Activated CD4-positive, alpha-beta T cell treated with anti-CD3 and anti-CD28 coated beads, Interleukin-2, Interleukin-4, amounts not matched to agents 100 ng/mL and 50 ng/mL, durations not matched to agents 16 hours and 8 hours (primary cell): ENCODE measurements at places on chromosomes 16 and 17.

DNA sequence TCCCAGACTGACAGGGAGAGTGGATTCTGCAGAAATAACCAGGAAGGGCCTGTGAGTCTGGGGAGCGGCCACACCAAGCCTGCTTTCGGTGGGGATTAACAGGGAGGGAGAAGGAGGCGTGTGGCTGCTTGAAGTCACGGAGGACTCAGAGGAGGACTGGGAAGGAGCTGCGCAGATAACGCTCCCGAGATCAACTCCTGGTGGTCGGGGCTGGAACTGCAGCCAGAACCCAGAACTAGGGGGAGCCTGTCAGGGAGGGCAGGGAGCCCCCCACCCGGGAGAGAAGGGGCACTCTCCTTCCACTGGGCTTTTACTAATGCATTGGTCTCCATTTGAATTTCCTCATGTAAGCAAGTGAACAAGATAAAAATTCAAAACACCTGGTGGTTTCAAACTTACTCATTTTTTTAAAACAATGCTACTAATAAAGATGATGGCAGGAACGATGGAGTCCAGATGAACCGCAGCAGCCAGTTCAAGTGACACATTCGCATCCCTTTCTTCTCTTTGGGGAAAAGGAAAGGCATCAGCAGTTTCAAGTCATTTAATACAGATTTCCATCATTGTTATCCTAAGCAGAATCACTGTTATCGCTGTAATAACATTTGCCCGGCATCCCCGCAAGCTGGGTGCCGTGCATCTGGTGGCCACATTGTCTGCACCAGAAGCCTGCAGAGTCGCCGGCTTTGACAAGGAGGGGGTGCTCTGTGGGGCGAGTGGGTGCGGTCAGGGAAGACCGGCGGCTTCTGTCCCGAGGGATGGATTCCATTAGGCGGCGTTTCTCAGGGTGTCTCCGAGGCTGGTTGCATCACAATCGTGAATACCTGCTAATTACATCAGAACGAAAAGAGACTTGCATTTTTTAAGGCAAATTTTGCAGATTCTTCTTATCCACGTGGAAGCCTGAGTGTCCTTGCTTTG, 183.0 kb downstream of the FOXL1 start:
- peak; percentile 40 for DNase-seq

DNA sequence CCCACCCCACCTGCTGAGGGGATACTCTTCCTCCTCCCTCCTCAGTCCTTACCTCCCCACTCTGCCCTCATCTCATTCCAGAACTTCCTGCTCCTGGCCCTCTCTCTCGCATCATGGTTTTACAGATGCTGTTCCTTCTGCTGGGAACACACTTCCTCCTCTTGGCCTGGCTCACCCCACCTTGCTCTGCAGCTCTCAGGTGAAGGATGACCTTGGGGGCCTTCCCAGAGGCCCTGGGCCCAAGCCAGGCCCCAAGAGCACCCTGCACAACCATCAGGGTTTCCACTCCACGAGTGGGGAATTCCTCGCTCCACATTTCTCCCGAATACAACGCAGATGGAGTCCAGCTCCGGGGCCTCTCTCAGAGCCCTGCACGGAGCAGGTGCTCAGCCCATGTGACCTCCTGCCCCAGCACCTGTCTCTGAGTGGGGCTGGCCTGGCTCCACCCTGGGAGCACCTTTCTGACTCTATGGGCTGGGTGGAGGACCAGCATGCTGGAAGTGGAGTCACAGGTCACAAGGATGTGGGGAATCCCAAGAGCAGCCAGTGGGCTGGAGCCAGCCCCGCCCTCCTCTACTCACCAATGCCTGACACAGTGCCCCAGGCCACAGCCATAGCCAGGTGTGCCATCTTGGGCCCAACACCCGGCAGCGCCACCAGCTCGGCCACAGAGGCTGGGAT, 4.5 kb downstream of the NTHL1 start:
- DNase-seq = no peak

- no peak for DNase-seq
Observed at GRCh38 chr16:28986046-28986445, 1.2 kb downstream of the LAT start.

GRCh38 chr17:76686538-76687297, 24.0 kb downstream of the MXRA7 start:
- no peak for DNase-seq

DNA sequence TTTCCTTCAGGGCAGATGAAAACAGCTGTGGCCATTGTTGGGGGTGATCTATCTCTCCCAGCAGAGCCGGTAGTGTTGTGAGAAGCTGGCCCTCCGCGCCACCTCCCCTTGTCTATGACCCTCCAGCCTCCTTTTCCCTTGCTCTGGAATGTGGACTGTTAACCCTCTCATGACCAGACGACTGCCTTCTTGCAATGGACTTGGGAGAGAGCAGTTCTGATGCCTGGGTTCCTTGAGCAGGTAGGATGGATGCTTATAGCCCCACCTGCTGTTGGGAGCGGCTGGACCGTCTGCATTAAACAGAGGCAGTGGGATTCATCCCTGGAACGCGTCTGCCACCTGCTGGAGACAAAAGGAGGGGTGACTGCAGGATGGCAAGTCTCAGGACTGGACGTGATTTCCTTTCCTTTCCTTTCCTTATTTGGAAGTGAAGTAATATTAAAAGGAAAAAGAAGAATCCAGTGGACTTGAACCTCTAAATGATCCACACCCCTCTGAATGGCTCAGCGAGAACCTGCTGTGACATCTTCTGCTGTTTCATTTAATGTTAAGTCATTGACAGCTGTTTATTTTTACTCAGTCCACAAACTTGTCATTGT, 1.8 kb upstream of the SOST start:
- peak; percentile 92 for DNase-seq

DNA sequence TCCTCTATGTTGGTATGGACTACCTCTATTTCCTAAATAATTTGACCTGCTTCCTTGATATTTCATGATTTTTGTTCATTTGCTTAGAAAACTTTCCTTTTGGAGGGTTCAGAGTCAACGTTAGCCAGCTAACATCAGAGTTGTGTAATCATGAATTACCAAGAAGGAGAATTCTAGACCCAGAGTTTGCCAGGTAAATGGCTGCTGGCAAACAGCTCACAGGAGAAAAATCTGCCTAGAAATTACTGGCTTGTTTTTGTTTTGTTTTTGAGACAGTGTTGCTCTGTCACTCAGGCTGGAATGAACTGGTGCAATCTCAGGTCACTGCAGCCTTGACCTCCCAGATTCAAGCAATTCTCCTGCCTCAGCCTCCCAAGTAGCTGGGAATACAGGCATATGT, 111.4 kb upstream of the SALL1 start:
- no peak for DNase-seq

GRCh38 chr16:14629612-14629918, 495 bp downstream of the PARN start:
- no peak for DNase-seq

DNA sequence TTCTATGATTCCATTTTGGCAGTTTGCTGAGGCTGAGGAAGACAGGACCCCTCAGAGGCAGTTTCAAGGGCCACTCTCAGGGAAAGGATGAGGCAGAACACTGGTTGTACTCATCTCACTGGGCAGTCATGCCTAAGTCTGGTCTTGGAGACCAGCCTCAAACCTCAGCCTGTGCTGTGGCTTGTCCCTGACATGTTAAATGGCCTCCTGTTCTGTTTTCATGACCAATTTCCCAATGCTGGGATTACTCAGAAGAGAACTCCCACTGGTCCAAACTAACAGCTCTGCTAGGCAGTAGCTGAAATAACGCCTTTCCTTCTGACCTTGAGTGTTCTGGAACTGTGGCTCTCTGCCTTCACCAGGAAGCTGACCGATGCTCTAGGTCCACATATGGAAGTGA, 8.4 kb upstream of the SPDYE4 start:
- no peak for DNase-seq

DNA sequence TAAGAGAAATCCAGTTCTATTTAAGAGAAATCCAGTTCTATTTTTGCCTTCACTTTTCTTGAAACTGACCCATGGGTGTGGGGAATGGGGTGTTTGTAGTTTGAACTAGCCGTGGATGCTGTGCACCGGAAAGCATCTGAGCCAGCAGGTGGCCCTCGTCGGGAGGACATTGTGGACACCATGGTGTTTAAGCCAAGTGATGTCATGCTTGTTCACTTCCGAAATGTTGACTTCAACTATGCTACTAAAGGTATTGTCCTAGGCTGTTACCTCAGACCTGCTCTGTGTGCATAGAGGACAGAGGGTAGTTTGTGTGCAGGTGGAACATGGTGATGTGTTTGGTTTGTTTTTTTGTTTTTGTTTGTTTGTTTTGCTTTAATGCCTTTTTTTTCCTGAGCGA, 3.3 kb downstream of the ATXN2L start:
- DNase-seq = no peak

DNA sequence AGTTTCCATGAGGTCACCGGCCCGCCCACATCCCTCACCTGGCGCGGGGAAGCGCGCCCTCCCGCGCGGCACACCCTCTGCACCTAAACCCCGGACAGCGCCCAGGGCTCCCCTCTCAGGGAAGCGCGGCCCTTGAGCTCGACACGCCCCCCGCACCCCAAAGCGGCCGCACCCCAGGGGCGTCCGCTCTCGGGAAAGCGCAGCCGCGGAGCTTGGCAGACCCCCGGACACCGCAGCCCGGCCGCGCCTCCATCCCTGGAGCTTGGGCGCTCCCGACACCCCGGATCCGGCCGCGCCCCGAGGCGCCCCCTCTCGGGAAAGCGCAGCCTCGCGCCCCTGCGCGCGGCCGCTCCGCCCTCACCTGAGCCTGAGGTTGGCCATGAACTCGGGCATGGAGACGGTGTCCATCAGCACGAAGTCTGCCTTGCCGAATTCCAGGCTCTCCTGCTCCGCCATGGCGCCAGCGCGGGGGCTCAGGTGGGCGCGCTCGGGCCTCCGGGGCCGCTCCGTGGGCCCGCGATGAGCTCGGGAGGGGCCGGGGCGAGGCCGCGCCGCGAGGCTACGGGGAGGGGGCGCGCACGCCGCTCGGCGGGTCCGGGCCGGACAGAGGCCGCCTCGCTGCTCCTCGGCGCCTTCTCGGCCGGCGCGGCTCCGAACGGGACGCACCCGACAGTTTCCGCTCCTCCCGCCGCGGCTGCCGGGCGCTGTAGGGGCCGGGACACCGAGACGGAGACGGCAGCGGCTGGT, at the start of gene MYO1D:
TSS of gene MYO1D (minus strand) at position 708 of the 747 bp plus-strand sequence. CDS start at position 456, 252 bp downstream.
- peak; percentile 42 for DNase-seq

- DNase-seq = no peak
Observed at GRCh38 chr17:354651-355556, 2.3 kb upstream of the RPH3AL start.

DNA sequence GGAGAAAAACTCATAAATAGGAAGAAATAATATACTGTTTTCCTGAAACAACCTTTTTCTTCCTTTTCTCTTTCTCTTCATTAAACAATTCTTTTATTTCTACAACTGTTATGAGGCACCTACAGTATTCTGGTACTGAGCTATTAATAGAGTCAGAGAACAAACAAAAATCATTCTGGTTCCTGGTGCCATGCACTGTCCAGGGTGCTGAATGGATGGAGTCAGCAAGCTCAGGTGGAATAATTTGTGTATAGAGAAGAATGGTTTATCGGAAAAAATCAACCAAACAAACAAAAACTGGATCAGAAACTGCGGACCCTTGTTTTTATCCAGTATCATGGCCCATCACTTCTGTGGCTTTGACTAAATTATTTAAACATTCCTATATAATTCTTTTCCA, 430.3 kb upstream of the GOT2 start:
- DNase-seq = no peak

DNA sequence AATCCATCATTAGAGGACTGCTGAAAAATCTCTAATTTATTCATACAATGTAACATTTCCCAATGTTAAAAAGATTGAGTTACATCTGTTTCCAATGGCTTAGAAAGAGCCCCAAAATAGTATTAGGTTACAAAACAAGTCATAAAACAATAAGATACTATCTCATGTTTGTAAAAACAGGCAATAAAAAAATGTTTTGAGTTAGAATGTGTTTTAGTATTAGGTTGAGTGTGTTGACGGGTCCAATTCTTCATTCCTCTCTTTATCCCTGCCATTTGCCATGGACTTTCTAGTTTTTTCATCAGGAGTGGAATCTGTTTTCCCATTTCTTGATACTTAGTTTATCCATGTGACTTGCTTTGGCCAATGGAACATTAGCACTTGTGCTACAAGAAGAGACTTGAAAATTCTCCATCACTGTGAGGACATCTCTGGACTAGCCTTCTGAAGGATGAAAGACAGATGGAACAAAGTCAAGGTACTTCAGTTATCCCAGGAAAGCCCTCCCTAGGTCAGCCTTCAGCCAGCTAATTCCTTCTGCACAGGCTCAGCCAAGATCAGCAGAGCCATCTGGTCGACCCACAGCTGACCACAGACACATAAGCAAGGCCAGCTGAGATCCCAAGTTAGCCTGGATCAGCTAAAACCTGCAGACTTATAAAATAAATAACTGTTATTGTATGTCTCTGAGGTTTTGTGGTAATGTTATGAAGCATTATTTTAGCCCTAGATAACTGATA, 83.3 kb downstream of the HS3ST3A1 start:
- no peak for DNase-seq

DNA sequence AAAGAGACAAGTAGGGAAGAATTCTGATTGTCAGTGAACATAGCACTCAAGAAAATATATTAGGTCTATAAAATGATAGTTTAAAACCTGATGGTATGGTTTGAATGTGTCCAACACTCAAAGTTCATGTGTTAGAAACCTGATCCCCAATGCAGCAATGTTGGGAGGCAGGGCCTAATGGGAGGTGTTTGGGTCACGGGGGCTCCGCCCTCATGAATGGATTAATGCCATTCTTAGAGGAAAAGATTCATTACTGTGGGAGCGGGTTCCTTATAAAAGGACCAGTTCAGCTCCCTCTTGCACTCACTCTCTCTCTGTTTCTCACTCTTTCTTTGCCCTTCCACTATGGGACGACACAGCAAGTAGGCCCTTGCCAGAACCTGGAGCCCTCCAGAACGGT, 41.5 kb upstream of the SLC47A1 start:
- no peak for DNase-seq

- DNase-seq = peak; percentile 11
Observed at GRCh38 chr17:82648742-82649331, 593 bp upstream of the WDR45B start.

GRCh38 chr16:54203384-54203783, 83.2 kb downstream of the IRX3 start:
- no peak for DNase-seq
